ENCODE measurements at places on chromosomes 12 and 14.
A peak's percentile ranks its signal among the peaks of the same experiment; 100 is the strongest.

DNA sequence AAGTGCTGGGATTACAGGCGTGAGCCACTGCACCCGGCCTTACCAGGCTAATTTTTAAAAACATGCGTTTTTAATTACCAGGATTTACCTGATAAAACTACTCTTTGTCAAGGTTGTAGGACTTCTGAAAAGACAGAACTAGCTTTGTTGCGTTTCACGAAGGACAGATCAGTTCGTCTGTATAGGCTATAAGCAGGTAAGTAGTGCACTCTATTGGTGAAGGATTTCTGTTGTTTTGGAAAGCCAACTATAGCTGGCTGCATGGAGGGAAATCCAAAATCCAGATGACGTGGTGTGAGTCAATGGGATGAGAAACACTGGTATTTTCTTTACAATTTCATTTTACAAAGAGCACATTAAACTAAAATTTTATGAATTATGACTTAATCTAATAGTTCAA, 14.6 kb downstream of the GNPNAT1 start:
- DNase-seq: no peak

DNA sequence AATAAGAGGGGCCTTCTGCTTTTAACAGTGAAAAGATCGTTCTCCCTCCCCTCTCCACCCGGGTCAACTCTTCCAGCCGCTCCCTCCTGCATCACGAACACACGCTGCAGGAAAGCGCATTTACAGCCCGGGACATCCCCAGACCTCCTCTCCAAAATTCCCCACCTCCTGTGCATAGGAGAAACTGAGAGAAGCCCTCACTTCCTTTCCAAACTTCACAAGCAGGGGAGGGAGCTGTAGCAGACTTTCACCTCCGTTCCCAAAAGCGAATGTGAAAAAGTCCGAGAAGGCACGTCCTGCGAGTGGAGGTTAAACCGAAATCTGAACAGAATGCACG, 513 bp downstream of the BCAT1 start:
- peak; percentile 32 for DNase-seq

DNA sequence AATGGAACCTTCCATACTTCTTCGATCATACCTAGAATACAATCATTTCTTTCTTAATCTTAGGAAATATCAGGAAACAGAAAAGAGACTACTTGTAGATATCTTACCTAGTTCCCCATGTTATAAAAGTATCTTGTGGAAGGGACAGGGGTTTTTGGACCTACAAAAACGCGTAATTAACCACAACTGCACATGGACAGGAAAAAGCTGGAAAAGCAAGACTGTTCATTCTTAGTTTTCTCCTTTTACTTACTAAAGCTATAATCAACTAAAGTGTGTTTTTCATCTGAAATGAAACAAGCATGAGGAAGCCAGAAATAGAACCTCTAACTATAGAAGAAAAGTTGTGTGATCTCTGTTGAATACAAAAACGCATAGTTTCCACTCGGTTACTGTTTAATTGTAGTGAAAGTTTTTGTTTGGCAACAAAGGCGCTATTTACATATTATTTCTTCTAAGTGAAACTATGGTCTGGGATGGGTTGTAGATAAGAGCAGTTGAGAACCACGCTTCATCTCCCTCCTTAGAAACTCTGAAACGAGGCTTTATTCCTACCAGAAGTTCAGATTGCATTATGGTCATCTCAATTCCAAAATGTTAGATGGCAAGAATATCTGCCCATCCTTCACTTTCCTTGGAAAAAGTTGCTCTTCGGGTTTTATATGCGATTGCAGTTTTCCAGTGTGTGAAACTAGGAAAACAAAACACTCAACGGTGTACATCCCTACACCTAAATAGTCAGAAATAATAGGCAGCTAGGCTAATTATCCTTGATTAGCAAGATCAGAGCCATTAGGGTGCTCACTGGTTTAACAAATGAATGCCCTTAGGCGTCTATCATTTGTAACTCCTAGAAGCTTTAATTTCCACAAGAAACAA, 1.1 kb downstream of the BCAT1 start:
- DNase-seq: no peak

GRCh38 chr14:99569725-99570543, 34.1 kb downstream of the CCDC85C start:
- DNase-seq: no peak

GRCh38 chr12:78156751-78157150, 326.1 kb downstream of the NAV3 start:
- no peak for DNase-seq

DNA sequence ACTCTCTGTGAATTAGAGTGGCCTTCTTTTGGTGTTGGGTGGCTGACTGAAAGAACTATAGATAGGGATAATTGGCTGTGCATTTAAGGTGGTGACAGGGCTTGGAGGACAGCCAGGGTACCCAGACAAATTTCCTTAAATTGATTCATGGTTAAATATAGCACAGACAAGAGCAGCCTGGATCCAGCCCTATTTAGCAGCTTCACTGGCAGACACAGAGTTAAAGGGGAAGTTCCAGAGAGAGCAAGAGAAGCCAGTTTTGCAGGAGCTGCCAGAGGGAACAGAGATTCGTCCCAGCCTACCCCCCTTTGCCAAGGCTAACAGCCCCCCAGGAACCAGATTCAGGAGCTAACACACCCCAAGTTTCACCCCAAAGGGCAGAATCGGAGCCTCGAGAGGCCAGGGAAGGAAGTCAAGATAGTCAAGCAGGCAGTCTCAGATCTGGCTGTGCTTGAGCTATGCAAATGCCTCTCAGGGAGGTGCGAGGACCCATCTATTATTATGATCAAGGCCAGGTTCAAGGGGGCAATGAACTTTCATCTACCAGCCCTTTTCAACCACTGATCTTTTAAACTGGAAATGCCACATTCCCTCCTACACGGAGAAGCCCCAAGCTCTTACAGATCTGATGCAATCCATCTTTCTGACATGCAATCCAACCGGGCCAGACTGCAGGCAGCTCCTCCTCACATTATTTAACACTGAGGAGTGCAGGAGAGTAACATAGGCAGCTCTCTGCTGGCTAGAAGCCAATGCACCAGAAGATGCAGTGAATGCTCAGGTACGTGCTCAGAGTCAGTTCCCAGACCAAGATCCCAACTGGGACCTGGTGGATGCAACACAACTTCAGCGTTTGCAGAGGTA, 58.2 kb downstream of the DHRS2 start:
- no peak for DNase-seq

- DNase-seq: no peak
Observed at GRCh38 chr14:95191445-95192199, 34.3 kb upstream of the DICER1 start.

DNA sequence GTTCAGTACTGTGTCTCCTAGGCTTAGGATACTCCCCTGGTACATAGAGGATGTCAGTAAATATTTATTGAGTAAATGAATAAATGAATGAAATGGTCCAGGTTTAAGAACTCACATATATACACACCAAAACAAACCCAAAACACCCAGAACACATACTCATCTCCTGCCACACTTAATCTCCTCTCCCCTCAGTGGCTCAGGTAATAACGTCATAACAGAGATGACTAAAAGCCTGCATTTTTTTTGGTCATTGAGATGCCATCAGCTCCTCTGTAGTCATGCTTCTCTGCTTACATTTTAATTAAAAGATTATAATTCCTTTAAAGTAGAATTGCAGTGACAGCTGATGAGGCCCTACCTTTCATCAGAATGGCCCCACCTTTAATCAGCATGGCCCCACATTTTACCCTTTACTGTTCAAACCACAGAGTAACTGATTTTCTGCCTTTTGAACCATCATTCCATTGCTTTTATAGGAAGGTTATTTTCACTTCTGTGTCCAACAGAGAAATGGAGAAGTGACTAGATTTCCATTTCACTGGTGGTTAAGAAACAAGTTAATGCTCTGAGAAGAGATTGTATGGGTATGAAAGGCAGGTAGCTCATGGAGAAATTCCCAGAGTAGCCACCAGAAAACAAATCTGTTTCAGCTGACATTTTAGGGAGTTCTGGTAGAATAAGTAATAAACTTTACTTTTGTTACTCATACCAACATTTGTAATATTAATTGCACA, 193.4 kb upstream of the ATP2B1 start:
- DNase-seq: no peak

- no peak for DNase-seq
Observed at GRCh38 chr12:11508699-11509098, 113.3 kb upstream of the PRB2 start.

GRCh38 chr12:97680751-97681150, 218.1 kb downstream of the RMST start:
- no peak for DNase-seq

DNA sequence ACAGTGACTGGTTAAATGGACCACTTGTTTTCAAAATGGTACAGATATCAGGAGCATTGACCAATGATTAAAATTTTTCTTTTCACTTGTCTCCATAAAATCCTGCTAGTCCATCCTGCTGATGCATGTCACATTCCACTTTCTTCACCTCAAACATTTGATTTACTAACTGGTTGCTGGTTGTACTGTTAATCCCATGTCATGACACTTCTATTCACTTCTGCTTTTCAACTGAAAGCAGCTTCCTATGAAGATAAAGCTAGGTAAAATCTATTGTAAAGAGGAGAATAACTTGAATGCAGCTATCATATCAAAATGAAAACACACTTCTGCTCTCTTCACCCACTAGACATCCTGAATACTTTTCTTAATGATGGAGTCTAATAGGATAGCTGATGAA, 149.6 kb upstream of the OTX2 start:
- DNase-seq: no peak

DNA sequence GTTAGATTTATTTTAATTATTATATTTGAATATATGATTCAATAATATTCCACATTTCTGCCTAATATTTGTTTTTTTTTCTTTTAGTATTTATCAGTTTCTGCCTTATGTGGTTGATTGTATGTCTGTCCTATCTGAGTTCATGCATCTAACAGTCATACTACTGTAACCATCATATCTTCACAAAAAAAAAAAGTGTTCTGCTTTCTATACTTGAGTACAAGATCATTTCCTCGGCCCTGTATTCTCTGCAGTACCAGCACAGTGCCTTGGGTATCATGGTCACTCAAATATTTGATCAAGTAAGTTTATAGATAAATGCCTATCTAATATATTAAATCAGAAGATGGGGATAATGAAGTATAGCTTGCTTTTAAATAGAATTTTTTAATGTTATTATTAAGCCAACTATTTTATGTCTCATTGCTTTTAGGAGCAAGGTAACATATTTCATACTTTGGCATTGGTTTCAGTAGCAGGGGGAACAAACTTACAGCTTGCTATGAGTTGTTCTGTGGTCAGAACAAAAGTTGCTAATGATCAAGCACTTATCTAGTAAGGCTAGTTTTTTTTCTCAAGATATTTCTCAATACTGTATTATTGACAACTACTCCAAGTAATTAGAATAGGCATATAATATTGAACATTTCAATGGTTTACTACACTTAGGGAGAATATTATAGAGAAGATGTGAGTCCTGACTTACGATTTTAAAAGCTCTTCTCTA, 290.5 kb upstream of the FBXO33 start:
- DNase-seq: no peak

GRCh38 chr12:2548081-2548480, 246.7 kb upstream of the FKBP4 start:
- DNase-seq: no peak
